ENCODE measurements at places on chromosomes 3 and 15.
A peak's percentile ranks its signal among the peaks of the same experiment; 100 is the strongest.

DNA sequence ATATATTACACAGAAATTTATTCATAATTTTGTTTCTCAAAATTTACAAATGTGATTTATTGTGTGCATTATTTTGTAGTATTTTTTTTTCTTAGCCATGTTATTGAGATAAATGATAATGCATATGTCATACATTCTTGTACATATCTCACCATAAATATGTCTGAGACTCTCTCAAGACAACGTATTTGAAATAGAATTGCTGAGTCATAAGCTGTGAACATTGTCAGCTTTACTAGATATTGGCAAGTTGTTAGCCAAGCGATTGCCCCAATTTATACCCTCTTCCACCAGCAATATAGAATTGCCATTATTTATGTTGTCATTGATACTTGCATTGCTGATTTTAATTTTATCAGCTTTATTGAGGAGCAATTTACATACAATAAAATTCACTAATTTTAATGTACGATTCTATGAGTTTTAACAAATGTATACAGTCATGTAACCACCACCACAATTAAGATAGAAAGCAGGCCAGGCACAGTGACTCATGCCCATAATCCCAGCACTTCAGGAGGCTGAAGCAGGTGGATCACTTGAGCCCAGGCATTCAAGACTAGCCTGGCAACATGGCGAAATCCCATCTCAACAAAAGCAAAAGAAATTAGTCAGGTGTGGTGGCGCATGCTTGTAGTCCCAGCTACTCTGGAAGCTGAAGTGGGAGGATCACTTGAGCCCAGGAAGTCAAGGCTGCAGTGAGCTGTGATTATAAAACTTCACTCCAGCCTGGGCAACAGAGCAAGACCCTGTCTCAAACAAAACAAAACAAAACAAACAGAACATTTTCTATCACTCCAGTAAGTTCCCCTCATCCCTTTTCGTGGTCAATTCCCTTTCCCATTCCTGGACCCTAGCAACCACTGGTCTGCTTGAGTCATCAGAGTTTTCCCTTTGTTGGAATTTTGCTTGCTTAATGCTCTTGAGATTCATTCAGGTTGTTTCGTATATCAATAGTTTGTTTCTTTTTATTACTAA lies 373.1 kb downstream of the MFSD1 start:
- DNase-seq = no peak

GRCh38 chr3:18786650-18787323 lies 361.5 kb upstream of the KCNH8 start:
- no peak for DNase-seq

GRCh38 chr15:77624868-77625267 lies 7.8 kb downstream of the LINGO1 start:
- DNase-seq = no peak

DNA sequence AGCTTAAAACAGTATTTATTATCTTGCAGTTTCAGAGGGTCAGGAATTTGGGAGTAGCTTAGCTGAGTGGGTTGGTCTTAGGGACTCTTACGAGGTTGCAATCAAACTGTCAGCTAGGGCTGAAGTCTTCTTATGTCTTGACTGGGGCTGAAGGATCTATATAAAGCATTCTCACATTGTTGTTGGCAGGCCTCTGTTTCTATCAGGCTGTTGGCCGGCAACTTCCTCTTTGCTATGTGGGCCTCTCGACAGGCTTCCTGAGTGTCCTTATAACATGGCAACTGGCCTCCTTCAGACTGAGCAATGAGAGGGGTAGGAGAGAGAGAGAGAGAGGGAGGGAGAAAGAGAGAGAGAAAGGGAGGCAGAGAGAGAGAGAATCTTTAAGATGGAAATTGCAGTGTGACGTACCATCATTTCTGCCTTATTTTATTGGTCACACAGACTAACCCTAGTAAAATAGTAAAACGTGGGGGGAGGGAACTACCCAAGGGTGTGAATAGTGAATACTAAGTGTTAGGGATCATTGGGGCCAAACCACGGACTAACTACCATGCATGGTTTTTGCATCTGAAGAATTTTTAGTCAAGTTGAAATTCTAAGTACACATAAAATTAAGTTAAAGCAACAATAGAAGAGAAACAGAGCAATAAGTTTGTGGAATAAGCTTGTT lies 16.1 kb downstream of the FGF7 start:
- peak; percentile 12 for DNase-seq

GRCh38 chr3:151896246-151897012 lies 23.0 kb downstream of the SUCNR1 start:
- DNase-seq = no peak

DNA sequence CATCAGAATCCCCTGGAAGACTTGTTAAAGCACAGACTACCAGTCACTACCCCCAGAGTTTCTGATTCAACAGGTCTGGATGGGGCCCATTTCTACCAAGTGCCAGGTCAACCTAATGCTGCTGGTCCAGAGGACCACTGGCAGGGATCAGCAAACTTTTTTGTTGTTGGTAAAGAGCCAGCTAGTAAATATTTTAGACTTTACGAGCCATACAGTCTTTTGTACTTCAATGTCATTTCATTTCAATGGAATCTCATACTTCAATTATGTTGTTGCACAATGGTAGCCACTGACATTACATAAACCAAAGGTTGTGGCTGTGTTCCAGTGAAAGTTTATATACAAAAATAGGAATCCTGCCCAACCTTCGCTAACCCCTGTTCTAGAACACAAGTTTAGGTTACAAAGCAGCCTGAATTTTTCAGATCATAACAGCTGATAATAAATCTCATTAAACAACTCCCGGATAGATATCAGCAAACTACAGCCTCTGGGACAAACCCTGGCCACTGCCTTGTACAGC lies 28.7 kb downstream of the ULK4 start:
- DNase-seq = no peak

DNA sequence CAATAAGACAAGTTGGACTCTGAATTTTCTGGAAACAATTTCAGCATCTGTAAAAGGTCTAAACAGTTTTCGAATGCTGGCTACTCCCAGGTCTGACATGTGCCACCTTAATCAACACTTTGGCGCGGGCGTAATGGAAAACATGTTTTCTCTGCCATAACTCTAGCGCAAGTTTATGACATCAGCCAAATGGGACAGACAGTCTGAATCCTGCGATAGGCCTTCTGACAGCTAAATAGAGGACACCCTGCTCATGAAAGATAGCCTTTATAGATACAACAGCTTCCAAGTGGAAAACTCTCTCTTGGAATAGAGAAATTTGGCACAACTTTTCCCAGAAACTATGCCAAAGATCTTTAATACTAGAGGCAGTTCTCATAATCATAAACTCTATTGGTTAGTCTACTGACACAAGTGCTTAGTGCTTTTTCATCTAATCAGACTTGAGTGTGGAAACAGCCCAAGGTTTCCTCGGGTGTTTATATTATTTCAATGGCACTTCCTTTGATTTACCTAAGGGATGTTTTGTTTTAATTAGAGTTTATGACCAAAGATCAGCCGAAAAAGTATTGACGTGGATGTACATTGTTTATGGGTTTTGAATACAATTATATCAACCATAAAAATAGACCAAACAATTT lies 120.1 kb upstream of the DPH6 start:
- no peak for DNase-seq

GRCh38 chr3:133040696-133041523 lies 2.7 kb downstream of the TMEM108 start:
- peak; percentile 32 for DNase-seq

- no peak for DNase-seq
Measured at GRCh38 chr3:64568895-64569517, 118.8 kb downstream of the ADAMTS9 start.

DNA sequence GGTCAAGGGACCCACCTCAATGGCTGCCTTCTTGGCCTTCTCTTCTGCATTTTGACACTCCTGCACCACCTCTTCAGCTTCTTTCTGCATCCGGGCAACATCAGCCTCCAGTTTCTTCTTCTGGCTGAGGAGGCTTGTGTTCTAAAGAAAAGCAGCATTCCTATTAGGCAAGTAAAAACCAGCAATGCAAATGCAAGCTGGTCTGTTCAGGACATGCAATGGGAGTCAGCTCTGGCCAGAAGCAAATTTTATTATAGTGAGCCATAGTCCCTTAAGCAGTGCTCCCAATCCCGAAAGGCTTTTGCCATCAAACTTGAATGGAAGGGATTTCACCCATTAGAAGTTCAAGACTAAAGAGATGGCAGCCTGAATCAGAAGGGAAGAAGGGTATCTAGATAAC lies 97.7 kb downstream of the HHLA2 start:
- DNase-seq = no peak

GRCh38 chr3:128456776-128457715 lies 9.6 kb downstream of the DNAJB8 start:
- DNase-seq = peak; percentile 92

DNA sequence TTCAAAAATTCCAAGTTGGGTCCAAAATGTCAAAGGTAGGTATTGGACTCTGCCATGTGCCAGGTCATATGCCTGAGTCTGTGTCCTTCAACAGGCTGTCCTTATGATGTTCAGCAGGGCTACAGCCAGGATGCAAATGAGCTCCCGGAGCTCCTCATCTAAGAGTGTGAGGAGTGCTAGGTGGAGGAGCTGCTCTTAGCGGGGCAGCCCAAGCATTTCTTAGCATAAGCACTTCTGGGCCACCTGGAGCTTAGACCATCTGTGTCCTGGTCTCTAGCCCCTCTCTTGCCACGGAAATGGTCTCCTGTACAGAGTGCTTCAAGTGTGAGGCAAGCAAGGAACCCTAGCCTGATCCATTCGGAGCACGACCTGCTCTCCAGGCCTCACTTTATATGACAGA lies 64.6 kb upstream of the PRR23C start:
- DNase-seq = no peak

DNA sequence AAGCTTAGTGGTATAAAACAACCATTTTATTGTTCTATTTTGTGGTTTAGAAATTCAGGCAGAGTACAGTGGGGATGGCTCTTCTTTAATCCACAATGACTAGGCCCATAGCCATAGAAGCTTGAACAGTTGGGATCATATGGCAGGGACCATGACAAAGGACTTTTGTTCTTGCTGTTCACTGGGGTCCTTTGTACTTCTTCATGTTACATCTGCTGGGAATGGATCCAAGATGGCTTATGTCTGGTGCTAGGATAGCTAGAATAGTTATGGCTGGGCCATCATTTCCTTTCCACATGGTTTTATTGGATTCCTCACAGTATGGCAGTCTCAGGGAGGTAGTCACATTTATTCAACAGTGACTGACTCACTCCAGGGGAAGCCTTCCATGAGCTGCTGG lies 427.9 kb upstream of the AGTR1 start:
- no peak for DNase-seq

- no peak for DNase-seq
Measured at GRCh38 chr3:5489536-5489935, 302.0 kb downstream of the EDEM1 start.

DNA sequence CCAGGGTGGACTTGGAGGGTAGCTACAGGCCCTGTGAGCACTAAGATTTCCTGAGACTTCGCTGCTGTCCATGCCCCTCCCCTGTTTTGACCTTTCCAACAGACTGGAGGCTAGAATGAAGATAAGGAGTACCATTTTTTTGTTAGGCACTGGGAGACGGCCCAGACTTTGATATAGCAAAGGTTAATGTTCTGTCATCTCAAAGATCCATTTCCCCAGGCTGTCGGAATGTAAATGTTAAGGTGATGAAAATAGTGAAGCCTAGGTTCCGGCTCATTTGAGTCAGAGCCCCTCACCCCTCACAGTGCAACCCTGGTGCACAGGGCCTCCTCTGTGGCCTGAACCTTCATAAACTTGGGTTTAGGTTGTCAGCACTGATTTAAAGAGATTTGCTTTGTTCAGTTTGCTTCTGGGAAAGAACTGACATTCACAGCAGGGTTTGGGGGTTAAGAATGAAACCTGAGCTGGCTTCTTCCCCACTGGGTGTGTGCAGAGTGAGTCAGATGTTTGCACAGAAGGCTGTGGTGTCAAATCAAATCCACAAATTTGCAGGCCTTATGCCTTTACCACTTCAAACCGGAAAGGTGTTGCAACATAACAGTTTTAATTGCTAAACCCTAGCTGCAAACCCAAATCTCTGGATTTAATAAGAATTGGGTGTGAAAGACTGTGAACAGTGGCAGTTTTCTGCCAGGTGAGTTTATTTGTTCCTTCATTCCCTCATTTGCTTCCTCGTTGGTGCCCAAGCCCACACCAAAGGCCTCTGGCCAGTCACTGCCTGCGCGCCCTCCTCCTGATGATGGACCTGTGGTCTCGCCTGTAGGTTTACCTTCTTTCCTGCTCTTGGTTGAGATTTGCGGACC lies 20.6 kb upstream of the KCTD6 start:
- no peak for DNase-seq

GRCh38 chr3:11476735-11477144 lies 167.0 kb downstream of the VGLL4 start:
- DNase-seq = no peak

- no peak for DNase-seq
Measured at GRCh38 chr15:99239545-99240198, 9.7 kb downstream of the TTC23 start.

DNA sequence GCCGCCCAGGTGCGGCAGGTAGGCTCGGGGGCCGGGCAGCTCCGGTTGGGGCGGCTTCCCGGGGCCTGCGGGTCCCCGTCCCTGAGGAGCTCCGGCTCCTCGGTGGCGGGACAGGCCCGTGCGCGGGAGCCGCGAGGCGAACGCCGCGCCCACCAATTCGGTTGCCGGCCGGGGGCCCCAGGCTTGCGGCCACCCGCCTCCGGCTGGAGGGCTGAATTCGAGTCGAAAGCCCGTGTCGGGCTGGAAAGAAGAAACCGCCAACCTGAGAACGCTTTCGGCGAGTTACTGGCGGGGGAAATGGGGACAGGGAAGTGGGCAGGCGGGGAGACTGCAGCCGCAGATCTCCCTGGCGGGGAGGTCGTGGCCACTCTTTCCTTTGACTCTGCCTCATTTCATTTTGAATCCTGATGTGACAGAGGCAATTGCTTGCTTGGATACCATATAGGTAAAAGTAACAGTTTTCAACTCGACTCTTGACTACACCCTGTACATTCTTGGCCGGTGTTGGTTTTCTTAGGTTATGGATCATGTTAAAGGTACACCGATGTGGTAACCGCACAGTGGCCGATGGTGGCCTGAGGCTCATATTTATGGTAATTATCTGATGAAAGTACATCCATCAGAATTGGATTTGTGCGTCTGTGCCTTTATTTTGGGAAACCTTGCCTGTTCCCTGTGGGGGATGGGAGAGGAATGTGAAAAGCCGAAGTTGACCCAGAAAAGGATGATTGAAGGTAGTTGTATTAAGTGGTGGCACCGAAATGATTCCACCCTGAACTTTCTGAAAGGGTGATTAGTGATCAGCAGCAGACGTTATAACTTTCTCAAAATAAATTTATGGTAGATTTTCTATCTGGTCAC lies 1.7 kb downstream of the B3GNT5 start:
- peak; percentile 67 for DNase-seq

- no peak for DNase-seq
Measured at GRCh38 chr3:109265295-109265694, 51.0 kb downstream of the DPPA2 start.

DNA sequence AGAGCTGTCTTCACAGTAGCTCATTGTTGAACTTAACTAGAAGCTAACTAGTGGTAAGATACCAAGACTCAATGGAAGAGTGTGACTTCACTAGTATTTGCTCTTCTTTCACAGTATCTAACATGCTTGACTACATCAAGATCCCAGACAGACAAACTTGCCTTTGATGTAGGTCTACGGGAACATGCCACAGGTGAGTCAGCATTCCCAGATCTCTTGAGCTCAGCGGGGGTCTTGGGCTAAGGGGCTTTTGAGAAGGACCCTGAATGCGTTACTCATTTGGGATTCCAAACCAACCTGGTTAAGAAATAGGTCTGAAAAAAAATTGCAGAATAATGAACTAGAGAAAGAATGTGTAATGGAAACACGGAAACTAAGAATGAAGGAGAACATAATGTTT lies 222.4 kb downstream of the RYR3 start:
- DNase-seq = no peak

All from erythroblast (primary cell).